Activated naive CD4-positive, alpha-beta T cell treated with anti-CD3 and anti-CD28 coated beads, Interleukin-2, amount 10 ng/mL, durations not matched to agents 7 days and 5 days (primary cell): ENCODE measurements at places on chromosomes 16 and 17.

GRCh38 chr16:87710887-87711286 lies 54.9 kb downstream of the KLHDC4 start:
- DNase-seq, result no peak

DNA sequence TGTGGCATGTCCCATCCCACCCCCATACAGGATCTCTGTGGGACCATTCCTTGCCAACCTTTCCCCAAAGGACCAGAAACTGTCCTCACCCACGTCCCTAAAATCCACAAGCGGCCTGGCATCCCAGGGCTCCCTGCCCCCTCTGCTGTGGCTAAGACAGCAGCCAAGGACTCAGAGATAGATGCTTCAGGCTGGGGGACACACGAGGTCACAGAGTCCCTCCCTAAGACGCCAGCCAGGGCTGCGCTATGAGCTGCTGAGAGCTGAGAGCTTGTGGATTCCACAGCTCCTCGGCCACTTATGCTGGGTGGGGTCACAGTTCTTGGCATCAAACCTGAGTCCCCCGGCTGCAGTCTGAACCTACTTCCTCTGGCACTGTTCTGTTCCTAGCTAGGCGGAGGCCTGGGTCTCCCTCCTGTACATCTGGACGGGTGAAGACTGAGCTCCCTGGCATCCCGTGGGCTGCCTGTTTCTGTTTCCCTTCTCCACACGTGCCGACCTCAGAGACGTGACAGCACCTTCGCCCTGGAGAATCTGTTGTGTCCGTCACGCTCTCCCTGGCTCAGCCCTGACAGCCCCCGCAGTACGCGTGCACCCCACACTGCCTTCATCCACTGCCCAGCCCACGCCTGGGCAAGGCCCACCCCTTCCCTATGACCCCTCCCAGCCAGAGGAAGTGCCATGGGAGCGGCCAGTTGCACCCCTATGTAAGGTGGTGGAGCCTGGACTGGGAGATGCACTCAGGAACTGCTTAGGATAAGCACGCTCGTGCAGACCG lies 61.2 kb downstream of the ENGASE start:
- DNase-seq, result no peak

- no peak for DNase-seq
Observed at GRCh38 chr17:64217249-64217691, 45.8 kb downstream of the TEX2 start.

DNA sequence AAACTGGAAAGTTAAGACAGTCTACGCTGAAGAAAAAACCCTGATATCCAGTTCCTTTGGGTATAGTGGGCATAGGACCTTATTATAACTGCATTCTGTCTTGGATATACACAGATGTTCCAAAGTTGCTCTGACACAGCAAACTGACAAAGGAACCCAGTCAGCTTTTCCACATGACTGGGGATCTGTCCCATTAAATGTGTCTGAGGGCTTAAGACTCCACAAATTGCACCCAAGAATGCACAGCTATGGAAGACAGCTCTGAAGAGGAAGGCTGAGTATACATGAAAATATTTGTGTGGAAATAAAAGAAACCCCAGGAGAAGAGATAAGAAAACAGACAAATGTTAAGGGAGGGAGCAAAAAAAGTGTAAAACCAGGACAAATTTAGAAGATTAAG lies 114.1 kb downstream of the SPAG9 start:
- no peak for DNase-seq

DNA sequence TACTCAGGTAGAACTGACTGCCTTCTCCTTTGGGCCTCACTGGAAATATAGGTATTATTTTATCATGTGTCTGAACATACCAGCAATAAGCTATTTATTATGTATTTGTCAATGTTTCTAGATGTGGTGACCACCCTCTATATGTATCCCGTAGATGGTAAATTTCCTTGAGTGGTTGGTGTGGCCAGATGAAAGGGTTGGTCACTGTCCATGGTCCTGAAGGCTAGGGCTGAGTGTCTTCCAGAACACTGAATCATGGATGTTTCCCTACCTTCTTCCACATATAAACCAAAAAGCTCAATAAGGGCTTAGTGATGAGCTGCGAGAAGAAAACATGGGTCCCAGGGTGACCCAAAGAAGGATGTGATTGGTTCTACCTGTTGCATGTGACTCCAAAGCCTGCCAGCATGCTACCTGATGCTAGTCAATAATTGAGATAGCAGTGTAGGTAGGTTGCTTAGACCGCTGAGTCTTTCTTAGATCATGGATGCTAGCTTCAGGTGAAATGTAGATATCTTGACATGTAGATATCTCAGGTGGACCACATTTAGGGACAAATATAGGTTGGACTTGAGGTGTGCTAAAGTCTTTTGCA lies 150.3 kb downstream of the ASIC2 start:
- peak; percentile 47 for DNase-seq
